NCI-H2171 treated with DMSO at 0.1 percent for 48 hours (cell line): ENCODE measurements at places on chromosomes 2 and 18.

- DNase-seq: no peak
Measured at GRCh38 chr18:58361212-58361611, 267.7 kb downstream of the ALPK2 start.

DNA sequence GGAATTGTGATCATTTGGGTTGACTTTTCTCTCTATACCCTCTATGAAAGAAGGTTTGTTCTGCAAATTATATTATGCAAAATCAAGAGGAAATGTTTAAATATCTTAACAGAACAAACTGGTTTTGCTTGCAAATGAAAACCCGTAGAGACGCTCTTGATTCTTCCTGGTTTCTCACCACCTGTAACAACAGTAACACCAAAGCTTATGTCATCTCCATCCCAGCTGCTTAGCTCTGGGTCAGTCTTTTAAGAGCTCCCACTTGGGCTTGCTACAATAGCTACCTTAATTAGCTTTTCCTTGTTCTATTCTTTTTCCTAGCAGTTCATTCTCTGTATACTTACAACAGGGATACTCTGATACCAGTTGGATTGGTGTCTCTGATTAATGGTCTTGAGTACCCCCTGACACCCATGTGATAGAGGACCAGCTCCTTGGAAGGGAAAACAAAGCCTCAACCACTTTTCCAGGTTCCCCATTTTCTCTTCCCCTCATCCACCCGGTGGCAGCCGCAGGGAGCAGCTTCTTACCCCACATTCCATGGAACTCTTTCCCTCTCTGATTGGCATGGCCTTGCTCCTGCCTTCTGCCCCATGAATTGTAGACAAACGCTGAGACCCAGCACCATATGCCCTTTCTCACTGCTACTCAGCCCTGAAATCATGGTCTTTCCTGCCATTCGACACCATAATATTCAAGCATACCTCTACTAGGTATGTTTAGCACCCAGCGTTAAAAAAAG, 27.7 kb downstream of the TMEM182 start:
- peak; percentile 33 for DNase-seq

GRCh38 chr2:170475878-170476277, 239.3 kb upstream of the SP5 start:
- DNase-seq: no peak

- DNase-seq: no peak
Measured at GRCh38 chr2:99079226-99079625, 62.3 kb upstream of the C2orf15 start.

DNA sequence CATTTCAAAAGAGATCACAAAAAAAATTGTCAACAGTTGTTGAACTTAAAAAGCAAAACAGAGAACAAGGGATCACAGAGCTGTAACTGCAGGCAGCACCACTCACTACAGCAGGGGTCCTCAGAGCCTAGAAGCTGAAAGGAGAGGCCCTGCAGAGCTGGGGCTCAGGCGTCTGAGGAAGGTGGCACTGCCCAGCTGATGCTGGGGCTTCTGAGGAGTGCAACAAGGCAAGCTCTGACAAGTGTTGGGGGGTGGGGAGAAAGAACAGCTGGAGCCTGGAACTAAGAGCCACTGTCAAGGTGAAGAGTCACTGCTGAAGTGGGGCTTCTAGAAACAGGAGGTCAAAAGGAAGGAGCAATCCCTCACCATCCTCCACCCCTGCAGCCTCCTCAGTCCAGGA, 46.2 kb downstream of the FTCDNL1 start:
- no peak for DNase-seq

- no peak for DNase-seq
Measured at GRCh38 chr2:101145406-101145805, 5.8 kb downstream of the TBC1D8 start.

DNA sequence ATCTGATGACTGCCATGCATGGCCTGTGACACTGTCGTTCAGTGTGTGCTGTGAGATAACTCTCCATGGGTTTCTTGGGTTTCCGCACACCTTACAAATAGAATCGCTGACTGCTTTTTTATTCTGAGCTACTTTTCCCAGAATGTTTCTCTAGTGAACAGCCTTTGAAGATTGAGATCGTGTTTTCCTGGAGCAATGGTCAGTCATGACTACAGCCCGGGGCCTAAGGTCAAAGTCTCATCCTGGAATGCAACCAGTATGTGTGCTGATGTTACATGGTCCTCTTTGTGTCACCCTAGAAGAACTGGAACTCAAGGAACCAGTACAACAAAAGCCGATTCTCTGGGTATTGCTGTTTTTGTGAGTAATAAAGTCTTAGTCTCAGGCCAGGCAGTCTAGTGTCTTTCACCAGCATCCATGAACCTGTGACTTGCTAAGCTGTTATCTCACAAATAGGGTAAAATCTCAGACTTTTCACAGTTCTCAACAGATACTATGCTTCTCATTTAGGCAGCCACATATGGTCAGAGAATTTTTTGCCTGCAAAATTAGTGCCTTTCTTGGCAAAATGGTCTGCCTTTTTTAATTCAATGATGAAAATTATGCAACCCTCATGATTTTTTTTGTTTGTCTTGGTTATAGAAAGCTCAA, 124.9 kb upstream of the PIEZO2 start:
- DNase-seq: no peak

- no peak for DNase-seq
Measured at GRCh38 chr2:219221957-219222518, 3.3 kb upstream of the ABCB6 start.

GRCh38 chr2:101310834-101311695, 2.6 kb upstream of the RNF149 start:
- DNase-seq: no peak

DNA sequence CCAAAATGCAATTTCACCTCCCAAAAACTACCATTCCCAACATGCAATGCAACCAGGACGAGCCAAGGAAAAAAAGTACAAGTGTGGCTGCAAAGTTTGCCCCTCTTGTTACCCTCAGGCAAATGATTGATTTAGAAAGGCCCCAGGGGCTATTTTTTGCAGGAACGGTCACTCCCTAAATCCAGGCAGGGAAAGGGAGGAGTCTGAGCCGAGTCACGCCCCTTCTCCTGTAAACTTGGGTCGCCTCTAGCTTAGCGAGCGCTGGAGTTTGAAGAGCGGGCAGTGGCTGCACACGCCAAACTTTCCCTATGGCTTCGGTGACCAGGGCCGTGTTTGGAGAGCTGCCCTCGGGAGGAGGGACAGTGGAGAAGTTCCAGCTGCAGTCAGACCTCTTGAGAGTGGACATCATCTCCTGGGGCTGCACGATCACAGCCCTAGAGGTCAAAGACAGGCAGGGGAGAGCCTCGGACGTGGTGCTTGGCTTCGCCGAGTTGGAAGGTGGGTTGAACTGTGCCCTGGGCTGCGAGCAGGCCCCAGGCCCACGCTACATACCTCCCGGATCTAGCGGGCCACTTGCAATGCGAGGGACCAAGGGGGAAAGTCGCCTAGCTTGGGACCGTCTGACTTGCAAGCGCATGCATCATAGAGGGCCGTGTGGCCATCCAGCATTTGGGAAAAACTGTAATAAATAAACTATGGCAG, at the start of gene GALM:
Gene GALM, plus strand, starts transcription at position 261 of the 702 bp plus-strand sequence. Its CDS starts 48 bp downstream, at position 309.
- DNase-seq: no peak
